ENCODE measurements at places on chromosomes 16 and 17.

DNA sequence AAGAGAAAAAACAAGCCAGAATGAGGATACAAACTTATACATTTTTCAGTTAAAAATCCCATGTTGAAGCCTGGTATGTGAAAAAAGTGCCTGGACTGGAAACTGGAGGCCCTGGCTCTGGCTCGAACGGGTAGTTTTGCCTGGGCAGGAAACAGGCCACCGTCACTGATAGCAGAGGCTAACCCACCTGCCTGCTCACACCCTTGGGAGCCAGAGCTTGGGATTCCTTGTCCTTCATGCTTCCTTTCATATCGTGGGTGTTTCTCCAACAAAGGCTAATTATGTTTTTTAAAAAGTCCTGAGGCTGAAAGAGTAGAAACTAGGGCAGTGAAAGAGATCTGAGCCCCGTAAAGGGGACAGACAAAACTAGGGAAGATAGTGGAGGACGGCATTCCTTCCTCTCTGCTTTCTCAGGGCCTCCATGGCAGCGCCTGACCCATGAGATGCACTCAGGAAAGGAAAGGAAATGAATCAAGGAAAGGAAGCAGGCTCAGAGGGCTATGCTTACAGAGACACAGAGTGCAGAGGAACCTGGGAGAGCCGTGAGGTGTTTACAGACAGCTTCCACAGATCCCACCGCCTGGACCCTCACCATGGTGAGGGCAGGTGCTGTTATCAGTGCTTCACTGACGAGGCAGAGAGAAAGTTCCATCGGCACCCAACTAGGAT lies 138.1 kb downstream of the PARN start:
- no peak for DNase-seq

DNA sequence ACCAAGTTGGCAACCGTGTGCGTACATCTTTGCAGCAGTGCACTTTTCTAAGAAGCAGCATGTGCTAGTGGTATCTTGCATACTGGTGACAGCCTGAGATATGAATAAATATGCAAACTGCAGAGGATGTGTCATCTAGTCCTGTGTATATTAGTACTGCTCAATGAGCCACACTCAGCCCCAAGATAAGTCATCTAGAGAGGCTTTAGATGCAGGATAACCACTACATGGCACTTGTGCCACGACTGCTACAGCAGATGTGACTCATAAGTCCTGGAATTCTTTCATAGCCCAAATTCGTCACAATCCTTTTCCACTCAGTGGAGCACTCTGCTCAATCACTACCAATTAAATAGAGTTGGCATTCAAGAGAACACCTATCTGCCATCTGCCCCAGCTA lies 171.5 kb downstream of the AXIN2 start:
- no peak for DNase-seq

- no peak for DNase-seq
These were observed 32.2 kb downstream of the NAGPA start for GRCh38 chr16:5001571-5001970.

DNA sequence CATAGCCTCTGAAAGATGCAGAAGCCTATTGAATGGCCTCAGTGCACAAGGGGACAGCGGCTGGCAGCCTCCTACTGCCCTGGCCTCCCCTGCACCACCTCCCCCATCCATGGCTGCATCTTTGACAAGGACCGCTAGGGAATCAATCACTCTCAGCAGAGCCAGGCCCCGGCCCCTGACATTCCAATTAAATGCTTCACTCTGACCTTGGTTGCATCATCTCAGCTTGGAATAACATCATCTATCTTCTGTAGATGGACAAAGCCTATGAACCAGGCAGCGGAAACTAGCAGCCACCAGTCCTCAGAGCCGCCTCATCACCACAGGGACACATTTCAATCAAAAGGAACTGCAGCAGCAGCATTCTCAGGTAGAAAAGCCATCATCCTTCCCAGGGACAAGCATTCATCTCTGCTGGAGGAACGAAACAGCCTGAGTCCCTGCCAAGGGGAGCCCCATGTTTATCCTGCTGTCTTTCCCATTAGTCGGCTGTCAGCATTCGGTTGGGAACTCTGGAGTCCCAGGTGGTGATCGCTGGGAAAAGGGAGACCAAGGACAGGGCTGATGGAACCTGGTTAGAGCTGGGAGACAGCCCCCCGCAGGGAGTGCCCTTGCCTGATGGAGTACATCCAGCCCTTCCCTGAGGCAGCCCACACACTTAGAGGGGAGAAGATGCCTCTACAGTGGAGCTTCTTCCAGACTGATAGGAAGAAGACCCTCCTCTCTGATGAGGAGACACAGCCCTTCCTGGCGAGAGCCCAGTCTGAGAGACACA lies 11.5 kb upstream of the TMEM132E start:
- DNase-seq = no peak

GRCh38 chr17:55421179-55421934 lies at the start of gene MMD:
TSS of gene MMD (minus strand) at chr17:55421835. CDS start at chr17:55421695, 140 bp downstream.
- DNase-seq = no peak

- DNase-seq = no peak
These were observed 128.4 kb downstream of the HAPSTR1 start for GRCh38 chr16:9219813-9220212.

DNA sequence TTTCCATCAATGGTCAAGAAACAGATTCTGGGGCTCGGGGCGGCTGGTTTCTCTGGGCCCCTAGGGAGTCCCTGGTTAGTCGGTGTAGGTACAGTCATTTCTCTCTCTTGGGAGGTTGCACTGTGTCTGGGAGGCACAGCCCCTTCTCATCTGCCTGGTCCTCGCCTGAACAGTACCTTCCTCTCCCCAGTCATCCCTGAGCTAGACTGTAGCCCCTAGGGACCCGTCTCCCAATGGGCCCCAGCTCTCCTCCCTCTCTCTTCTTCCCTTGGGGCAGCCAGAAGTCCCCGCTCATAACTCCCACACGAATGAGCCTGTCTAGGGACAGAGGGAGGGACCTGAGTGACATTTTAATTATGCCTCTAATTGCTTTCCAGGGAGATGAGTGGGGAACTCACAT lies 20.2 kb upstream of the CPSF4L start:
- no peak for DNase-seq

GRCh38 chr16:25550647-25551046 lies 141.1 kb upstream of the HS3ST4 start:
- DNase-seq = no peak

- DNase-seq = no peak
These were observed 64.5 kb downstream of the BANP start for GRCh38 chr16:88015806-88016140.

GRCh38 chr16:78689028-78689427 lies 589.6 kb downstream of the WWOX start:
- DNase-seq = no peak

DNA sequence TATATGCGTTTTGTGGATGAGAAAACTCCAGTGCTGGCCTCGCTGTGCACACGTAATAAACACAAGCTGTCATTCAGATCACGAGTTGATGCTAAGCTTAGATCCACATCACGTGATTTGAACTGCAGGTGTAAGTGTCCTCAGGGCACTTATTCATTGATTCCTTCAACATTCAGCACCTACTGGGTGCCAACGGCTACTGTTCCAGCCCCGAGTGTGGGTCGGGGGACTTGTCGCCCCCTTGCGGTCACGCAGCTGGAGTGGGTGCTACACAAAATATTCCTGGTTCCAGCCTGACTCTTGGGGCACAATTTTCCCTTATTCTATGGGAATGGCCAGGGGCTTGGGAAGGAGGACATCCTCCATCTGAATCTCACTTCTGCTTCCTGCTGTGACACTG lies 29.9 kb upstream of the GINS2 start:
- DNase-seq = no peak

- DNase-seq = no peak
These were observed 56.5 kb downstream of the ACTG1 start for GRCh38 chr17:81456091-81456490.

DNA sequence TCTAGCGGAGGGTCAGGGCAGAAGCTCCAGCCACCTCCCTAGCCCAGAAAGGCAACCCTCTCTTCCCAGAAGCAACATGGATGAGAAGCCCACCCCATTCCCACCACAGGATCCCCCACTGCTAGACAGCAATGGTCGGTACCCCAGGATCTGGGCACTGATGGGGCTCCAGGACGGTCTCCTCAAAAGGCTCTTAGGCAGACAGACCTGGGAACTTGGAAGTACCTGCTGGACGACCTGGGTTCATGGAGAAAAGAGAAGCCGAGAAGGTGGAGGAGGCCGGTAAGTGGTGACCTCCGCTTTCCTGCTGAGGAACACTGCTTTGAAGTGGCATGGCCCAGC lies 96.6 kb downstream of the TBC1D16 start:
- no peak for DNase-seq

GRCh38 chr16:85275533-85276249 lies 163.4 kb upstream of the CIBAR2 start:
- no peak for DNase-seq

GRCh38 chr16:16122264-16122663 lies 101.0 kb downstream of the ABCC6 start:
- no peak for DNase-seq

GRCh38 chr16:2090777-2091546 lies 43.2 kb downstream of the TSC2 start:
- DNase-seq = peak; percentile 41

DNA sequence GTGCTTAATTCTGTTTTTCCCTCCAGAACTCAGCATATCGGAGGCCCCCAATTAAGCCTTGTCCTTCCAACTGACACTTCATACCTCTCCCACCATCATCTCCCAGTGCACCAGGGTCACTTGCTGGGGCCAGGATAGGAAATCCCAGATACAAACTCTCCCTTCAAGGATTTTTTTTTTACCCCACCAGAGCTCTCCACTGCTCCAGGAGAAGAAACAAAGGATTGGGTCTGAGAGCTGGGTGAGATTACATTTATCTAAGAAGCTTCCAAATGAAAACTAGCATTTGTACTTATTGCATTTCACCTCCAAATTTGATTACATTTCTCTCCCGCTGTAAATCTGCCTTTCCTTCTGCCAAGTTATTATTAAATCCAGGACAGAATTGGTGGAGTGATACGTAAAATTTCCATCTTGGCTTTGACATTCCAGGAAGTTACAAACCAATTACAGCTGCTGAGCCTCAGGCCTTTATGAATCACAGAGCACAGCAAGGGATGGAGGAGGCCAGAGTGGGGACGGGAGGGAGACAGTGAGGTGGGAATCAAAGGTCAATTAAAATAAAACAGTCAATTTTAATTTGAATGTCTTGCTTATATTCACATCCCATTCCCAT lies 123.5 kb downstream of the USP31 start:
- DNase-seq = no peak

GRCh38 chr17:57880086-57880456 lies 30.2 kb upstream of the MRPS23 start:
- no peak for DNase-seq

- no peak for DNase-seq
These were observed 1.6 kb upstream of the KRT34 start for GRCh38 chr17:41383690-41384089.

DNA sequence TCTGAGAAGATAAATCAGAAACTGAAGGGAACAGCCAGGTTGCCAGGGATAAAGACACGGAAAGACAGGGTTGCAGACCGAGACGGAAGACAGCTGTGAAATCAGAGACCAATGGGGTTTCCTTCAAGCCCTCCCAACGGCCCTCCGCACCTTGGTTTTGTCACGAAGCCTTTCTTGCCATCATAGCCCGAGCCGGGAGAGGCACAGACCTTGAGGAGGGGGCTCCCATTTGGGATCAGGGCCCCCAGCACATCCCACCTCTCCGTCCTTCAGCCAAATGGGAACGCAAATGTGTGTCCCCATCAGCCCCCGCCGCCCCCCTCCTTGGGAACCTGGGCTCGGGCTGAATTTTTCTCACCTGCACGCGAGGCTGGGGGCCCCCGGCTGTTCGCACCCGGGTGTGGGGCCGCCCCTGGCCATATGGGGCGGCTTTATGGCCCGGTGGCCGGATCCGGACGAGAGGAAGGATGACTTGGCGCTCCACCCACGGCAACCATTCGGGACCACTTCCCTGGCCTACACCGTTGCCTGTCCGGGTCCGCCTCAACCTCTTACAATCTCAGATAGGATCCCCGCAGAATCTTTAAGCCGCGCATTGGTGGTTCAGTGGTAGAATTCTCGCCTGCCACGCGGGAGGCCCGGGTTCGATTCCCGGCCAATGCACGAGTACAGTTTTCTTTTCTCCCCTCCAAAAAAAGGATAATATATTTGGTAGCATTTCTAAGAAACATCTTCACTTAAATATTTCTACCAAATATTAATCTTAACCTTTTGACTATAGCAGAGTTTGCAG lies 1.4 kb upstream of the HES7 start:
- no peak for DNase-seq

Data from keratinocyte (primary cell).